Activated CD4-positive, CD25-positive, alpha-beta regulatory T cell (primary cell): ENCODE measurements at places on chromosomes 13 and 19.
A peak's percentile ranks its signal among the peaks of the same experiment; 100 is the strongest.

GRCh38 chr13:99582511-99582910 is 81.2 kb downstream of the TM9SF2 start:
- no peak for DNase-seq

DNA sequence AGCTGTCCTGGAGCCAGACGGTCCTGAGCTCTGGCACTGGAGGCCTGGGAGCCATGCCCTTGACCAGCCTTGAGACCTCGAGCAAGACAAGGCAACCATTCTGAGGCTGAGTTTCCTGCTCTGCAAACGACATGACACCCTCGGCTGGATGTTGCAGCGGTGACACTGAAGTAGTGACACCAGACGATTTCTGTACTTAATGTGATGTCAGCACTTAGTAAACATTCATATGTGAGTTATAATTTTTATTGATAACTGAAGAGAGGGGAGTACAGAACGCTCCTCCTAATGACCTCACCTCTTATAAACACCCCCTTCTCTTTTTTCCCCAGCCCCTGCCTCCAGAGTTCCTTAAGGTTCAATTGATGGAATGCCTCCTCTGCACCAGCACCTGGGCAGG is 5.8 kb downstream of the NDUFA3 start:
- no peak for DNase-seq

GRCh38 chr13:51644654-51645053 is 60.4 kb downstream of the WDFY2 start:
- DNase-seq: no peak

DNA sequence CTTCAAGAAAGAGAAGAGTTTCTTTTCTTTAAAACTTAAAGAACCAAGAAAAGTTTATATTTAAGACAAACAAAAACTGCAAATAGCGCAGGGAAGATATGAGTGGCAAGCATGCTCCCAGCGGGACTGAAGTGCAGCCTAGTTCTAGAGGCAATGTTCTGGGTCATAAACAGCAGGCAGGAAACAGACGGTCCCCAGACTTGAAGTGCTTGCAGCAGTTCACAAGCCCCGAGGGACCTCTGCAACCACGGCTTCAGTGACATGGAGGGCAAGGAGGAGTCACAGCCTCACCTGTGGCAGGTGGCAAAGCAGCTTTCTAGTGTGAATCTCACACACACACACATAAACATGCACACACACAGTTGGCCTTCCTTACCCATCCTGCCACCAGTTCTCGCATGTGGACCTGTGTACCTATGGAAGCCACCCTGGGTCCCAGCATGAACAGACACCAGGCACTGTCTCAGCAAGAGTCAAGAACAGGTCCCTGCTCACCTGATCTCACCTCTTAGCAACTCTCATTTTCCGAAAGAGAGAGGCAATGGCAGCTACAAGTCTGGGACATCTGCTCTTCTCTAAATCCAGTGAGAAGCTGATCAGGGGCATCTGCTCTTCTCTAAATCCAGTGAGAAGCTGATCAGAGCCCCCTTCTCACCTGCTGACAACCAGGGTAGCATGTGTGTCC is 162.0 kb downstream of the EFNB2 start:
- DNase-seq: no peak

- peak; percentile 63 for DNase-seq
Measured at GRCh38 chr19:38263689-38264485, 486 bp upstream of the SPINT2 start.

DNA sequence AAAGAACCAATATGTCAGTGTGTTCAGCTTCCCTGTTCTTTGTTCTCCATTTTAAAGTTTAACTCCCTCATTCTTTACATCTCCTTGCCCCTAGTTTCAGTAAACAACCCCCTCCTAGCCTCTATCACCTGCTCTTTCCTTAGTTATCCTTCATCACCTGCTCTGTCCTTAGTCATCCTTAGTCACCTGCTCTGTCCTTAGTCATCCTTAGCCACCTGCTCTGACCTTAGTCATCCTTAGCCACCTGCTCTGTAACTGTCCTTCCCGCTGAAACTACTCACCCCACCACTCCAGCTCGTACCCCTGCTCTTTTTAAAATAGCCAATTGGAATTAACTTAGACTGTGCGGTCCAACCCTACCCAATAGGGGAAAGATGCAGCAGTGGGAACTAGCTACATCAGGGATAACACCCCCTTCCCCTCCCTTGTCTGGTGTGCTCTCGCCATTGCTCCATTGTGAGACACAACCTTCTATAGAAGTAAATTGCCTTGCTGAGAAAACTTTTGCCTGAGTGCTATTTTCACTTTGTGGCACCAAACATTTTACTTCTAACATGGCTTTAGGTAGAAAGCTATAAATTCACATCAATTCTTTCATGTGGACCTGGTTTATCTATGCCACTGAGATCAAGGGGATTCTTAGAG is 16.2 kb downstream of the EDNRB start:
- no peak for DNase-seq
